B cell (primary cell): ENCODE measurements at places on chromosomes 2 and 18. TPM values are rescaled to one million over a fixed set of nuclear protein-coding genes. Genes with fewer than 3 reads are reported as not detected.

DNA sequence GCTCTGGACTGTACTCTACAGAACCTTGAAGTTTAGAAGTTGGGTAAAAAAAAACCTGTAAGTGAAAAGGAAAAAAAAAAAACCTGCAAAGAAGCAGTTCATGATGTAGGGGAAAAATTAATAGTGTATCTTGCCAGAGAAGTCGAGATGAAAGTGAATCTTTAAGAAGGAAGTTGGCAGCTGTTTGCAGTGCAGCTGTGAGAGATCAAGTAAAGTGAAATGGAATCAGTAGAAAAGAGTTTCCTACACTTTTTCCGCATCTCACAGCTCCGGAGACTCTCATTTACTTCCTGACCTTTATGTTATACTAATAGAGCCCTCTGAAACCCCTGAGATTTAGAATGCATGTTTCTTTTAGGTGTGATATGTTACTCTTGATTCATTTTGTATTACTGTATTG lies 19.2 kb downstream of the RNMT start:
- DNase-seq: no peak

Gene VSNL1
- polyA plus RNA-seq: not detected in 2 replicates

Gene SLC4A3
- polyA plus RNA-seq: 0.04 and 0.16 TPM in 2 replicates

DNA sequence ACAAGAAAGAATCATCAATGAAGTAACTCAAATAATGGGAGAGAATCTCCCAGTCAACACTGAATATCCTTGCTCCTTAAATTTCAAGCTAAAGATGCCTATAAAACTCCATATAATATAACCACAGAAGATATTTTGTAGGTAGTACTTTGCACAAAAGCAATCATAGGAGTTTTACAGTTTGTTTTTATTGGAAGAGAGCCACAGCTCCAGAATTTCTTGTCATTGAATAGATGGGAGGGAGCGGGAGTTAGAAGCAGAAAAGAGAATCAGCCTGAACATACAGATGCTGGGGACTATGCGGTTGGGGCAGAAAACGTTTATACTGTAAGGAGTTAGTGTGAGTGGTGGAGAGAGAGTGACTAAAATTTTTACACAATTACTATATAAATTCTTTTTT lies 18.3 kb upstream of the SMAD4 start:
- DNase-seq: no peak

DNA sequence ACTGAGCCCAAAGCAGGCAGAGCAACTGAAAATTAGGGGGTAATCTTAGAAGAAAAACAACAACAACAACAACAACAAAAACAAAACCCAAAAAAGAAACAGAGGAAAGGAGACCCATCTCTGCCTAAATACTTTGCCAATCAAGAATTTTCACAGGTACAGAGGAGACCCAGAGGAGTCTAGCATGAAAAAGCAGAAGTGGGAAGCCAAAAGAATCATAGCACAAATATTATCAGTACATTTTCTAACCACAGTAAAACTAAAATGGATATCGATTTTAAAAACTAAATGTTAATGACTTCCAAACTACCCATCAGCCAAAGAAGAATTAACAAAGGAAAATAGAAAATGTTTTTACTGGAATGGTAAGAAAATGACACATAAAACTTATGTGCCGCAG lies 148.1 kb downstream of the BAZ2B start:
- DNase-seq: no peak

Gene IL18R1
- 1.1 TPM in 2 replicates for polyA plus RNA-seq

Gene TEX44
- polyA plus RNA-seq: not detected in 2 replicates

Gene PTH2R
- 0.09 and 0.34 TPM in 2 replicates for polyA plus RNA-seq

Gene MOCOS
- polyA plus RNA-seq: 0.01 TPM in 1 of 2 replicates, not detected in the other

Gene POLR1B
- 7.0 and 12.6 TPM in 2 replicates for polyA plus RNA-seq

Gene ALK
- polyA plus RNA-seq: not detected in 2 replicates
